ENCODE measurements at places on chromosomes 6 and 20.

GRCh38 chr6:158457616-158458278 lies 102.1 kb upstream of the TMEM181 start:
- no peak for DNase-seq

GRCh38 chr6:51432481-51432880 lies 613.8 kb downstream of the TFAP2B start:
- no peak for DNase-seq

DNA sequence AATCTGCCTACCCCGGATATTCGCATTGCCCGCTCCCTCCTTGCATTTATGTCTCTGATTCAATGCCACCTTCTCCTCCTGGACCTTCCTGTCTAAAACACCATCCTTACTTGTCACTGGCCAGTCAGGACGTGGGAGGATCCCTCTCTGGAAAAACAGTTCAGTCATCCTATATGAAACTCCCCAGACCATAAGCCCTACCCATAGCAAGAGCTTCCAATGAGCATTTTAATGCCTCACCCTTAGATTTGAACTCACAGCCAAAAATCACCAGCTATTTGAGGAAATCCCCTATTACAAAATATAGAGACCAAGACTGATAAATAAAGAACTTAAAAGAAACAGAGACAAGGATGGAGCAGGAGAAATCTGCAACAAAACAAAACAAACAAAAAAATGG lies 86.4 kb downstream of the SHLD1 start:
- no peak for DNase-seq

GRCh38 chr20:40688129-40689099 lies 622 bp downstream of the MAFB start:
- DNase-seq, result no peak

- DNase-seq, result no peak
Observed at GRCh38 chr6:13548500-13549210, 25.7 kb upstream of the SIRT5 start.

- DNase-seq, result no peak
Observed at GRCh38 chr6:85673198-85674139, 30.8 kb upstream of the SYNCRIP start.

DNA sequence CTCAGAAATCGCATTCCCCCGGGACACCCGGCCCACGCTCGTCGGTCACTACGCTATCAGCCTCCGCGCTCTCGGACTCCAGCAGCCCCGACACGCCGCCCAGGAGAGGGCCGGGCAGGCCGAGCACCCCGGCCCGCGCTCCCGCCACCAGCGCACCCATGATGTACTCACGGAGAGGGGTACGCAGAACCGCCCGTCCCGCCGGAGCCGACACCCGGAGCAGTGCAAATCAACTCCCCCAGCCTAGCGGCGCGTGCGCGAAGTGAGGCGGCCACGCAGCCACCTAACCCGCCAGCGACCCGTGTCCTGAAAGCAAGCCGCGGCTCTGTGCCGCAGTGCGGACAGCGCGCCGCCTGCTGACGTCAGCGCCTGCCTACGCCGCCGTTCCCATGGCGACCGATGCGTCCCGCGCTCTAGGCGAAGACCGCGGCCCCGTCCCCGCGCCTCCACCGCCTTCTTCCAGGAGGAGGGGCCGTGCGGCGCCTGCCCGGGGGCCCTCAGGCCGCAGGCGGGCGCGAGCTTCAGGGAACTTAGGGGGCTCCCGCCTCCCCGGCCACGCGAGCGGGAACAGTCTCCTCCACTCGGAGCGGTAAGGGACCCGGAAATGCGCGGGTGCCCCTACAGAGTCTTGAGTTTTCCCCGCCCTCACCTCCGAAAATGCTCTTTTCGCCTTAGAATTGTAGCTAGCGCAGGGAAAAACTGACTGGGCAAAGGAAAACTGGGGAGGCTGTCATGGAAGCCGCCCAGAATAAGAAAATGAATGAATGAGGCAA lies at the start of gene AHI1:
TSS of gene AHI1 (minus strand) at position 329 of the 773 bp plus-strand sequence. CDS start 5,503 bp downstream, outside the sequence.
- DNase-seq, result peak; percentile 93

All from muscle of arm (tissue), 14 donors.